Left forelimb (tissue), 1 donor: ENCODE measurements at places on chromosomes 6 and 20.

- no peak for DNase-seq
Observed at GRCh38 chr6:84825461-84825860, 61.1 kb upstream of the TBX18 start.

GRCh38 chr6:112058243-112059032 lies 4.5 kb downstream of the CCN6 start:
- no peak for DNase-seq

DNA sequence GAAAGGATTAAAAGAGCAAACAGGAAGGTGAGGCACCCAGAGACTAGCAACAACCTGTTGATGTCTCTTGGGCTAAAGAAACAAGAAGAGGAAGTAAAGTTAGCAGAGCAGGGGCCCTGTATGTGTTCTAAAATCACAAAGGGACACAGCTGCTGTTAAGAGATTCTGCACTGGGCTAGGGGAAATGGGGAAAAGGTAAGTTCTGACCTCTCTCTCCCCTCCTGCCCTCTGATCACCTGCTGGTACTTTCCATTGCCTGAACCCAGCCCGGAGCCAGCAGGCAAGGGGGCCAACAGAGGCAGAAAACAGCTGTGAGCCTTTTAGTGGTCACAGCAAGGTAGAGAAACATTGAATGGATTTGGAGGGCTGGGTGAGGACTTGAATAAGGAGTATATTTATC lies 13.5 kb upstream of the CNR1 start:
- DNase-seq, result no peak

DNA sequence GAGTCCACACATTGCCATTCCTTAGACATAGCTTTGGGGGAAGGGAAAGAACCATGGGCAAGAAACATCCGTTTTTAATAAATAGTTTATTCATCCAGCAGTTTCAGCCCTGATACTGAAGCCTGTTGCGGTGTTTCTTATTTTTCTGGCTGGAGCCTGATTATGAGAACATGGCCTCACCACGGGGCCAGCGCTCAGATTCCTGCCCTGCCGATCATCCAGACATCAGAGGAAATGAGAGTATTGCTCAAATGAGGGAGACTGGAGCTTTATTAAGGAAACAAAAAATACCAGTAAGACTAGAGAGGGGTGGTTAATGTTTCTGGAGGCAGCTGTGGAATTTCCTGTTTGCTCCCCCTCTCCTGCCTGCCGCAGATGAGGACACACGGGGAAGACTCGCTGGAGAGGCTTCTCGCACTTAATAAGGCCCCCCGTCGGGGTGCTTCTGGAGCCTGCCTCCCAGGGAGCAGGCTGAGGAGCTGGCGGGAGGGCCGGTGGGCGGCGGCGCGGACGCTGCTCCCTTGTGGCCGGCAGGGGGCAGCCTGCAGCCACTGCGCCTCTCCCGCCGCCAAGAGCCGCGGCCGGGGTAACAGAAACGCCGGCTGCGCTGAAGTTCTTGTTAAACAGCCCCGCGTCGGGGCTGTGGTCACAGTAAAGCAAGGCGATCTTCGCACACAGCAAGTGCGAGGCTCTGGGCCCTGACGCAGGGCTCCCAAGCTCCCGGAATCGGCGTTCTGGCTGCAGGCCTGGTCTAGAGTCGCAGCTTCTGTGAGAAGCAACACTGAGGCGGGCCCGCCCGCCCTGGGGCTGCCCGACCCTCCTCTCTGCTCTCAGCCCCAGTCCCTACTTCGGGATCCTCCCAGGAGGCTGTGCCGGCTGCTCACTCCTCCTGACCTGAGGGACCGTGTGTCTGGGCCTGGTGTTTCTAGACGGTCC lies 17.5 kb downstream of the LEMD2 start:
- peak; percentile 86 for DNase-seq

DNA sequence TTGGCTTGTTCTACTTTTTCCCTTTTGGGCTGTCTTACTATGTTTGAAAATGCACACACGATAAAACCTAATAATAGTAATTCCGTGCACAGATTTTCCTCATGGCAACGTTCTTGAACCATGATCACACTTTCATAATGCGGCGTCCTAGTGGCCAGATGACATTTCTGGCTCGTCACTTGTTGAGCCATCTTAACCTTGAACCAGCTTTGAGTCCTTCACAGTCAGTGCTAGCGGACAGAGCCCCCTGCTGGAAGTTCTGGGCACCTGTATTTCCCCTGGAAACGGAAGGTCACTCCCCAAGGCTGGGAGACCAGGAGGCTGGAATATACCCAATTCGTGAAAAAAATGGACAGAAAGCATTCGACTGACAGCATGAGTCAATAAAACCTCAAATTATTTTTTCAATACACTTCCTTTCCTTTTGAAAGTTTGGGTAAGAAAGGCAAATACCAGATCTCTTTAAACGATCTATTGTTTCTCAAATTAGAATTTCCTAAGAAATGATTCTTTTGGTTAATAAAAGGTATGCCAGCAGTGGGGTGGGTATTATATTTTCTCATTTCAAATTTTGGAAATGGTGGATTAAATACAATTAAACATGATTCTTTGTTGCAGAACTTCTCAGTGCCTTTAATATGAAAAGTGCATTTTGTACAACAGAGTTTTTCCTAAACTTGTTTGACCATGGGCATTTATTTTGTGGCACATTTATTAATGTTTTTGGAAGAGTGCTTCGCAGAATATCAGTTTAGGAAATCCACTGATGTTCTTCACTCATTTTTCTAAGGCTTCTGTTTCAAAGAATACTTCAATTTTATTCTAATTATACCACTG lies 542.3 kb downstream of the QKI start:
- no peak for DNase-seq

DNA sequence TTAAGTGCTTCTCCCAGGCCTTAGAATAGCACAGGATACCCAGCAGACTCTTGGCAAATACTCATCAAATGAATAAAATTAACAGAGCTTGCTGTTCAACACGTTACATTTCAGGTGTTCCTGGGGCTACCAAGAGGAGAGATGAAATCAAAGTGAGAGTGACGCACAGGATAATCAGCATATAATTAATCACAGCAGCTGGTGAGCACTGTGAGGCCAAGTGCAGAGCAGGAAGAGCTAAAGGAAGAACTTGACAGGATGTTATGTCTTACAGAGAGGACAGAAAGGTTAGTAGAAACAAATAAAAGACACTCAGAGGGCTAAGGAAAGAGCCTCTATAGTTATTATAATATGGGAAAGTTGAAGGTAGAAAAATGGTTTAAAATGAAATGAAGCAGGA lies 8.8 kb downstream of the PPIL1 start:
- DNase-seq, result no peak

- DNase-seq, result no peak
Observed at GRCh38 chr6:158605266-158605878, 39.2 kb downstream of the DYNLT1 start.

- no peak for DNase-seq
Observed at GRCh38 chr6:22882581-22882980, 313.2 kb downstream of the HDGFL1 start.

- no peak for DNase-seq
Observed at GRCh38 chr6:20691185-20691584, 156.9 kb downstream of the CDKAL1 start.

DNA sequence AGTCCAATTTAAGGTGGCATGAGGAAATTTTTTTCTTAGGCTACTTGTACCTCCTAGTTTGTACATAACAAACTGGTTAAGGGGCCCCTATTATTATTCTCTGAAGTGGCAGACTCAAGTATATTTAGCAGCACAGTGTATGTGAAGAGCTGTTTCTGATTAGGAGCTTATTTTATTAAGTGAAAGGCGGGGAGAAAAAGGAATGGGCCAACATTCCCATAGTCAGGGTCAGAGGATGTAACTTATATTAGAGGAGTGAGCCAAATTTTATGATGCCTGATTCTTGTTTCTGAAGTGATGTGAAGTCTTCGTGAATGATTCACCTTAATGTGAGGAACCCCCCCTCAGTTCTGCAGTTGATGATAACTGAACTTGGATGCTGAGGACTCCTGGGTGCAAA lies 2.8 kb downstream of the HECA start:
- DNase-seq, result no peak

- DNase-seq, result no peak
Observed at GRCh38 chr6:24431045-24431451, 28.3 kb downstream of the MRS2 start.

GRCh38 chr6:14660806-14661579 lies 543.4 kb downstream of the CD83 start:
- no peak for DNase-seq

- DNase-seq, result no peak
Observed at GRCh38 chr20:1396702-1397101, 3.8 kb upstream of the FKBP1A start.

DNA sequence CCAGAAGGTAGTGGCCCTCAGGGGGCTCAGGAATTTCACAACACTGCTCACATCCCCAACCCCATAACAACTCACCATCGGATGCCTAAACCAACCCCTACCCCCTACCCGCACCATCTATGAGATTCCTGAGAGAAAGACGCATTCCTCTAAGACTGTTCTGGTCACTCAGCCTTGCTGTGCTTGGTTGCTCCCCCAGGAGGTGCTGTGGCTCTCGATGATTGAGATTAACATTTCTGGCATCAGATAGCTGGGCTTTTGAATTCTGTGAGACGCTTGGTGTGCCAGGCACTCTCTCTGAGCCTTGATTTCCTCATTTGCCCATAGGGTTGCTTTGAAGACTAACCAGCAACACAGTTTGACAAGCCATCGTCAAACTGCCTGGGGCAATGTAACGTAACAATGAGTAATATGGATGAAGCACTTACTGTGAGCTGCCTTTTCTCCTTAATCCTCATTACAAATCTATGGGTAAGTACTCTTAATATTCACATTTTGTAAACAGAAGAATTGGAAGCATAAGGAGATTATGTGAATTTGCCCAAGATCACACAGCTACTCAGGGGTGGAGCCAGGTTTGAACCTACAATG lies 978 bp downstream of the WFDC6 start:
- DNase-seq, result no peak

- no peak for DNase-seq
Observed at GRCh38 chr6:1399085-1399780, 9.9 kb downstream of the FOXF2 start.

- DNase-seq, result no peak
Observed at GRCh38 chr6:42269974-42270510, 52.4 kb upstream of the MRPS10 start.

- peak; percentile 41 for DNase-seq
Observed at GRCh38 chr20:48039514-48039913, 254.2 kb upstream of the SULF2 start.

- no peak for DNase-seq
Observed at GRCh38 chr6:15285682-15286294, 39.9 kb downstream of the JARID2 start.

DNA sequence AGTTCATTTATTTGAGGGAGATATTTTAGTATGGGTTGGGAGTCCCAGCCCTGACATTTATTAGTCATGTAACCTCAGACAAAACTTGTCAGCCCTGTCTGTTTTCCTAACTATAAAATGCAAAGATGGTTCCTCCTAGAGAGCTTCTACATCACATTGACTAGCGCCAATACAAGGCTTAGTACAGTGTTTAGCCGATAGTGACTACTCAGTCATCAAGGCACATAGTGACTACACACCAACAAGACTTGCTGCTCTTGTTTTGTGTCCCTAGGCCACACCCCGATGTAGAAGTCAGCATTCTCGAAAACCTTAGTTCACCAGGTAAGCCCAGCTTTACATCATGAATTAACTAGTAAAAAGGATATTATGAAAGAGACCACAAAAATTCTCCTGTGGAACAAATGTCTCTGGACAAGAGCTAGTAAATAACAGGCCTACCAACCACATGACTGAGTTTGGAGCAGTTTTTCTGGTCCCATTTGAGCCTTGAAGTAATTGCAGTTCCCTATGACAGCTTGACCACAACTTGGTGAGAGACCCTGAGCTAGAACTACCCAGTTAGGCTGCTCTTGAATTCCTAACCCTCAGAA lies 68.8 kb downstream of the PFDN4 start:
- DNase-seq, result no peak

- DNase-seq, result no peak
Observed at GRCh38 chr6:48736501-48737206, 625.7 kb upstream of the PTCHD4 start.

DNA sequence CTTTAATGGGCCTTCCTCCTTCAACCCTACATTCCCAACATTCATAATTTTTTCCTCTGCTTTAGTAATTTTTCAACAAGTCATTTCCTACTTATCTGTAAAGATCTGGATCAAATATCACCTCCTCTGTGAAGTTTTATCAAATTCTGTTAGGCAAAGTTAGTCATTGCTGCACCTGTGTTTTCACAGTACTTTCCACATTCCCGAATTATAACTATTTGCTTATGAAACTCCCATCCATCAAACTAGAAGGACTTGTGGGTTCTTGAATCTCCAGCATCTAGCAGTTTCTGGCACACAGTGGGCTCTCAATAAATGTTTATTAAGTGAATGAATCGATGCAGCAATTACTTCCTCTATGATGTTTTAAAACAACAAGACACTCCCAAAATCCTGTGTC lies 257.6 kb downstream of the HDGFL1 start:
- DNase-seq, result no peak

DNA sequence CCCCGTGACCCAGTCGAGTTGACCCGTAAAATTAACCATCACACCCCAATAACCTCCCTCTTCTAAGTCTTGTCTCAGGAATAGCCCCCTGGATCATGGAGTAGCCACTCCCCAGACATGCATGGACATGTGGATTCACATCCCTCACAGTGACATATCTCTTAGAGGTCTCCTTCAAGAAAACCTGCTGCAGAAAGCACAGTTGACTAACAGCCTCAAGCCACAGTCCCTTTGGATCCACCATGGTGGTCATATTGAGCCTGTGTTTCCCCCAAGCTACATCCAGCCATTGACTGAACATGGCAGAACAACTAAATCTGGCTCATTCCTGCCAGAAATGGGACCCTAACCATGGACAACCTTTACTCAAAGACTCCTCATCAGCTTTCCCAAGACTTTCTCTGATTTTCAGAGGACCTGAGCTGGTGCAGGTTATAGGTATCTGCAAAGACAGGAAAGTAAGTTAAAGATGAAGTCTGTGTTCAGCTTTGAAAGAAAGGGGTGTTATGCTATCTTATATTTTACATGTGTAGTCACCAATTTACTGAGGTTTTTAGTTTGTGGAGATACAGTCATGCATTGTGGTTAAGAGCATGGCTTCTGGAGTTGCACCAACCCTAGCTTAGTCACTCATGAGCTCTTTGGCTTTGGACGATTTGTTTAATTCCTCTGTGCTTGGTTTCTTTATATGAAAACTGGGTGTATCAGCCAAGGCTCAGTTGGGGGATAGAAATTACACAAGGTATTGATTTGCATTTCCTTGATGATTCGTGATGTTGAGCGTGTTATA lies 219.1 kb downstream of the MYLK4 start:
- DNase-seq, result no peak

GRCh38 chr20:47088335-47088734 lies 193.7 kb downstream of the EYA2 start:
- no peak for DNase-seq

GRCh38 chr6:105560611-105561066 lies 157.8 kb upstream of the PREP start:
- DNase-seq, result no peak

DNA sequence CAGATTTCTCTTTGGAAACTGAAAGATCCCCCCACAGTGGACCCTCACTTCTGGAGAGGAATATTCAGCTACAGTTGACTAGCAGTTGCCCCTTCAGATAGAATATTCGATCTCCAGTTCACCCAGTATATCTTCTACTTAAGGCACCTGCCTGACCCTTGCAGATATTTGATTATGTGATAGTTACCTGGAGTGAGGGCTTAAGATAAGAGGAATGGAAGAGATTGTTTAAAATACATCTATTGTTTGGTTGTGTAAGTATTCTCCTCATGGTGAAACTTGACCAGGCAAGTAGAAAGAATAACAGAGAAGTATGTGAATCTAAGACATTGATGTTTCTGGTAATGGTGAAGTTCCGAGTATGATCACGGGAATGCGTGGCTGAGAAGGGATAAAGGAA lies 1.6 kb upstream of the ZCCHC3 start:
- no peak for DNase-seq
